ENCODE measurements at places on chromosomes 5 and 9.

GRCh38 chr9:113675475-113675941, 200.6 kb upstream of the ZNF618 start:
- ATAC-seq = peak; percentile 82

GRCh38 chr5:170312301-170312595, 14.7 kb upstream of the LCP2 start:
- no peak for ATAC-seq

DNA sequence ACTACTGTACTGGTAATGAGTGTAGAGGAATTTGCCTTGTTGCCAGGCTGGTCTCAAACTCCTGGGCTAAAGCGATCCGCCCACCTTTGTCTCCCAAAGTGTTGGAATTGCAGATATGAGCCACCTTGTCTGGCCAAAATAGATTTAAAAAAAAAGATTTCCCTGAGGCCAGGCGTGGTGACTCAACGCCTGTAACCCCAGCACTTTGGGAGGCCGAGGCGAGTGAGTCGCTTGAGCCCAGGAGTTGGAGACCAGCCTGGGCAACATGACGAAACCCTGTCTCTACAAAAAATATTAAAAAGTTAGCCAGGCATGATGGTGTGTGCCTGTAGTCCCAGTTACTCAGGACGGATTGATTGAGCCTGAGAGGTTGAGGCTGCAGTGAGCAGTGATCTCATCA, 62.5 kb downstream of the IPO11 start:
- ATAC-seq = peak; percentile 82

DNA sequence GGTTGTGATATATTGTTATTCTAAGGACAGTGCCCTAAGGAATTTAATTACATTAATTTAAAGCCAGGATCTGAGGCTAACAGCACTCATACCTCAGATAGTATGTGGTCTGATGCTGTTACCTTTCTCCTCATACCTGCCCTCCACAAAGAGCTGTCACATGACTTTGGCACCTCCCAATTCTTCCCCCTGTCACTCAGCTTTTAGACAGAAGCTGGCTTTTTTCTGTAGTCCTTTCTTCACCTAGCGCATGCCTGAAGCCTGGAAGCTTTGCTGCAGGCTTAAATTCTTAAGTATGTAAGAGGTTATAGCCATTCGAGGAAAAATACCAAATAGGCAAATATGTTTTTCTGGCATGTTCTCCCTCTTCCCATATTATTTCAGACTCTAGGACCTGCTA, 61.0 kb upstream of the ADAMTS19 start:
- ATAC-seq = no peak

GRCh38 chr5:54109626-54110330, 200.6 kb downstream of the ARL15 start:
- no peak for ATAC-seq

GRCh38 chr9:98021306-98022040, 35.1 kb upstream of the NANS start:
- peak; percentile 36 for ATAC-seq

DNA sequence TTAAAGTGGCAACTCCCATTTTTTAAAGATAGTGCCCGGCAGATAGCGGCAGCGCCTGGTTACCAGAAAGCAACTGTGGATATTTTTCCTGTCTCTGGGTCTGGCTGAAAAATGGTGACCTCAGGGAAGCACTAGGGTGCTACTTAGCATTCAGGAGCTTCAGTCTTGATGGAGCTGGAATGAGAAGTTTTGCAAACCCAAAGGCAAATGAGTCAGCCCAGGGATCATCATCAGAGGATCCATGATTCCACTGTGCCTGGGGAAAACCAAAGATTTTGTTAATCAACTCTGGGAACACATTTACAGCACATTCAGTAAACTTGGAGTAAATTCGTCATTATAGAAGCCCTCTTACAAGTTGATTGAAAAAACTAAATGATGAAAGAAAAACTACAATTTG, 26.7 kb downstream of the F2R start:
- no peak for ATAC-seq

DNA sequence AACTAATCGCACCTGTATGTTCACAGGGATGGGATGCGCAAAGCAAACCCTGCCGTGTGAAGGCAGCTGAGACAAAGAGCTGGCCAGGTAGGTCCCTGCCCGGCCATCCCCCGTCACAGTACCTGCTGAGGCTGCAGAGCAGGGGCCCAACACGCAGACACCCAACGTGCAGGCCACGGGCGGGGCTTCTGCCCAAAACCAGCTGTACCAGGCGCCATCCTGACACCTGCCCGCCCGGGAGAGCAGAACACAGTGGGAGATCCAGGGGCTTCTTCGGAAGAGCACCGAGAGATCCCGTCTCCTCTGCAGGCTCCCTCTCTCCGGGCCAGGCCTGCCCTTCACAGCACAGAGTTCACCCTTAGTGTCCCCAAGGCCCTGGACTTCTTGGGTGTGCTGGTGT, 28.4 kb downstream of the ABO start:
- no peak for ATAC-seq

- peak; percentile 53 for ATAC-seq
Observed at GRCh38 chr5:157708866-157709265, 22.4 kb upstream of the THG1L start.

DNA sequence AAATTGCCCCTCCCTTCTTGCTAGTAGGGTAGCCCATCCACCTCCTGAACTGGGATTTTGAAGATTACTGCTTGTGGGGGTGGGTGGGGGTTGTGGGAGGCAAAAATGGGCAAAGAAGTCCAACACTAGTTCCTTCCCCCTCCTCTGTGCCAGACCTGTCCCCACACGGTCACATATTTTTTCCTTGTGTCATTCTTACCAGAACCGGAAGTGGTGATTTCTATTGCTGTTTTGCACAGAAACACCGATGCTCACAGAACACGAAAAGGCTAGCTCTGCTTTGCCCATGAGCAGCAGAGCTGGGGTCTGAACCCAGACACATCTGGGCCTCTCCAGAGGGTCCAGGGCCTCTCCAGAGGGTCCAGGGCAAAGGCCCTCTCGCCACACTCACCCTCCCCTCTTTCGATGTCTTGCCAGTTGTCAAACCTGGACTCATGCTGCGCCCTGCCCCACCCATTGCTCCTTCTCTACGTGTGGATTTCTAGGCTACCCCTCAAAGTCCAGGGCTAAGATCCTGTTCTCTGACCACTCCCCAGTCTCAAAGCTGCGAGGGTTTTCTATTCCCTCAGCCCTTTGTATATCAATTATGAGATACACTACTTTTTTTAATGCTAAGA, 264.4 kb upstream of the MSX2 start:
- no peak for ATAC-seq

GRCh38 chr5:178234750-178235587, 2.4 kb upstream of the PHYKPL start:
- peak; percentile 54 for ATAC-seq

GRCh38 chr5:19534751-19535150, 453.2 kb downstream of the CDH18 start:
- ATAC-seq = no peak

Data from SK-N-SH treated with all-trans-retinoic acid at 6 μM for 48 hours (cell line).